NCI-H1436 (cell line): ENCODE measurements at places on chromosomes 7 and 10.

GRCh38 chr7:158473221-158473620 is 114.4 kb downstream of the PTPRN2 start:
- peak; percentile 58 for DNase-seq

DNA sequence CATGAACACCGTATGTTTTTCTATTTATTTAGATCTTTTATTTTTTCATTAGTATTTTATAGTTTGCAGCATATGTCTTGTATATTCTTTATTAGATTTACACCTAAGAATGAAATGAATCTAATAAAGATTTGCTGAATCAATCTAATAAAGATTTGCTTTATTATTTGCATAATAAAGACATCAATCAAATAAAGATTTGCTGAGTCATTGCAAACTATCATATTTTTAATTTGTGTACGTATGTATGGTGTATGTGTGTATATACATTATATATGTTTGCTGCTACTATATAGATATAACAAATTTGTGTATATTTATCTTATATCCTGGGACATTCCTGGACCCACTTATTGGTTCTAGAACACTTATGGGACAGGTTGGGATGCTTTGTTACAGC is 147.5 kb downstream of the PTN start:
- no peak for DNase-seq

DNA sequence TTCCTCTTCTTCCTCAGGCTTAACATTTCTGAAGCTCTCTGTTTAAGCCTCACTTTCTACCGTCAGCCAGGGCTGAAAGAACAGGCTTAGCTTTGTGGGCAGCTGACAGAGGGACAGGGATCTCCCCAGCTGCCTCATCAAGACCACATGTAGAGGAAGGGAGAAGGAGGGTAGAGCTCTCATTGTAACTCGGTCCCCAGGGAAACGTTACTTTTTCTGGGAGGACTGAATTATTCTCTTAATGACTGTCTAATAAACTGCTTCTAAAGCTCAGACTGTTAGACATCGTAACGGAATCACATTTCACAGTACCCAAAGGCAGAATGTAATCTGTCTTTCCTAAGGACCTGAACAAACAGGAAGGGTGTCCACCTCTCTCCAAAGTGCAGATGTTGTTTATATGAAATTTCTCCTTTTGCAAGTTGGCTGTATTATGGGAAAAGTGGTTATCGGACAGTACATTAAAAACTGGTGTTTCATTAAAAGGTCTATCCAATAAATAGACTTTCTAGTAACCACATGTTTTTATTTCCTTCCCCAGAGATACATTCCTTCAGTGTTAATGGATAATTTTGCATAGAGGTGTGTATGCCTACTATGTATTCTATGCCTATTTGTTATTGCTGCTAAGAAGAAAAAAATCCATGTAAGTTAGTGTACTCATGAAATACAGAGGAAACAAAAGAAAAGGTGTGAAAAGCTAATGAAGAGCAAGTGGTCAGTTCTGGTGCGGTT is 144.2 kb downstream of the CTTNBP2 start:
- no peak for DNase-seq

GRCh38 chr10:118403967-118404366 is 61.8 kb upstream of the FAM204A start:
- DNase-seq = no peak

- no peak for DNase-seq
These were observed 140.6 kb downstream of the ALOX5 start for GRCh38 chr10:45514291-45515270.

DNA sequence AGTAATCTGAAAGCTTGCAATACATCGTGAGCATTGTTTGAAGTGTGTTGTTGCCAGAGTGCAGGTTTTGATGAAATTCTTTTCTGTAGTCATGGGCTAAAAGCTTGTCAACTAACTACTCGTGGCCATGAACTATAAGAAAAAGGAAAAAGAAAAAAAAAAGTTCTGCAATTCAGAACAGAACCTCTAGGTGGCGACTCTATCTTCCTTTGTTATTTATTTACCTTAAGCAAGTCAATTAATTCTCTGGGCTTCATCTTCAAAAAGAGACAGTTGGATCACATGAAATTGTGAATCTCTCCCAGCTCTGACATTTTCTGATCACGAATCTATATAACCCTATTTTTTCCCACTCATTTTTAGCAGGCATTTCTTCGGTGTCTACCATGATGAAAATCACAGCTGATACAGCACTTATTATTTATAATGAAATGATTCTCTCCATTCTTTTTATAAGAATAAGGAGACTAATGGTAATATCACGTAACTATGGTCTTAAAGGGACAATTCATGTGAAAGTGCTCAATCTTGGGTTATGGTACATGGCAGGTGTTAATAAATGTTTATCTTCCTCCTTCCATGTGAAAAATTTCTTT is 18.8 kb downstream of the TMEM196 start:
- peak; percentile 25 for DNase-seq

- no peak for DNase-seq
These were observed 158.3 kb downstream of the TCF7L2 start for GRCh38 chr10:113108194-113108835.

DNA sequence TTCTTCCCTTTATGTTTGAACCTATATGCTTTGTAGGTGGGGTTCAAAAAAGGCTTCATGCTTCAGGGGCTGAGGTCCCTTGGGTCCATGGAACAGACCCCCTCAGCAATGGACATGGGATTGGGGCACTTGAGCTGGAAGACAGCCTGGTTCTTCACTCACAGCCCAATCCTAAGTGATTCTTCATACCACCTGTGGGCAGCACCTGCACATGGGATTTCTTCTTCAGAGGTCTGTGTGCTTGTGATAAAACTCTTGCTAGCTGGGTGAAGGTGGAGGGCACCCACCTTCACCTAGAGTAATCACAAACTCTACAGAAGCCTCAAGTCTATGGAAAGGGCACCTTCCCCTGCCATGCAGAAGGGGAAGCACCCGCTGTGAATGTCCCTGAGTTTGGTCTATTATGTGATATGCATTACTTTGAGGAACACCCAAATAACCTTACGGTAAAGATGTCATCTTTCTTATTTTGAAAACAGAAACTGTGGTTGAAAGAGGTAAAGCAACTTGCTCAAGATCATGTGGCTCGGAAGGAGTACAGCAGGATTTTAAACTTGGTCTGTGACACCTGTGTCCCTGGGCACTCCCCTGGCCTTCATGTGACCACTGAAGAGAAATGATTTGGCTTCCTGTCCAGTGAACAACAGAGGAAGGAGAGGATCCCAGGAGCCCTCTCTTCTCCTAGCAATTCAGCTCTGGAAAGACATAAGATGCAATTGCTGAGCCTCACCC is 469.5 kb upstream of the ZMIZ1 start:
- no peak for DNase-seq

DNA sequence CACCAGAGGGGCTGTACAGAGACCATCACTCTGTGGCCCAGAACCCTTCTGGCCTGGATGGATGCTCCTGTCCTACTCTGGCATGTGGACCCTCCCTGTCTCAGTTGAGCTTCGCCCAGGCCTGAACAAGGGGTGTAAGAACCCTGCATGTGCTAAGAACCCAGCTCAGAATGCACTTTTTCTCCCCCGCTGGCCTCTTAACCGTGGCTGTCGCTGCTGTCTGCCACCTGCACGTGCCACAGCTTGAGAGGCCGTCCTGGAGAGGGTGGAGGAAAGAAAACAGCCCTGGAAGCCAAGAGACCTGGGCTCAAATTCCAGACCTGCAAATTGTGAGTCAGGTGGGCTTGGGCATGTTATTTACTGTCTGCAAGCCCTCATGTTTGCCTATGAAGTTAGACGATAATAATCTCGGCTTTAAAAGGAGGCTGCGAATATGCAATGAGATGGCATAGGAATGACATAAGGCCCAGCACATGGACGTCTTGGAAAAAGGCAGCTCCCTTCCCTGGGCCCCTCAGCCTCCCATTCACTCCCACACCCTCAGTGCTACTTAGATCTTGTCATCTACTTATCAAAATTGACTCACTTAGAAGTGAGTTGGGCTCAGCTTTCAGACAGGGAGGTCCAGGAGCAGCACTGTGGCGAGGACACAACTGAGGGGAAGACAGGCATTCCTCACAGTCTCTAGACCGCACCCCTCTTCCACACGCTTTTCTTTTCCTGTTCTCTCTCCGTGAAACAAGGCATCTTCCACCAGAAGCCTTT is 31.4 kb downstream of the FIGNL1 start:
- DNase-seq = no peak

DNA sequence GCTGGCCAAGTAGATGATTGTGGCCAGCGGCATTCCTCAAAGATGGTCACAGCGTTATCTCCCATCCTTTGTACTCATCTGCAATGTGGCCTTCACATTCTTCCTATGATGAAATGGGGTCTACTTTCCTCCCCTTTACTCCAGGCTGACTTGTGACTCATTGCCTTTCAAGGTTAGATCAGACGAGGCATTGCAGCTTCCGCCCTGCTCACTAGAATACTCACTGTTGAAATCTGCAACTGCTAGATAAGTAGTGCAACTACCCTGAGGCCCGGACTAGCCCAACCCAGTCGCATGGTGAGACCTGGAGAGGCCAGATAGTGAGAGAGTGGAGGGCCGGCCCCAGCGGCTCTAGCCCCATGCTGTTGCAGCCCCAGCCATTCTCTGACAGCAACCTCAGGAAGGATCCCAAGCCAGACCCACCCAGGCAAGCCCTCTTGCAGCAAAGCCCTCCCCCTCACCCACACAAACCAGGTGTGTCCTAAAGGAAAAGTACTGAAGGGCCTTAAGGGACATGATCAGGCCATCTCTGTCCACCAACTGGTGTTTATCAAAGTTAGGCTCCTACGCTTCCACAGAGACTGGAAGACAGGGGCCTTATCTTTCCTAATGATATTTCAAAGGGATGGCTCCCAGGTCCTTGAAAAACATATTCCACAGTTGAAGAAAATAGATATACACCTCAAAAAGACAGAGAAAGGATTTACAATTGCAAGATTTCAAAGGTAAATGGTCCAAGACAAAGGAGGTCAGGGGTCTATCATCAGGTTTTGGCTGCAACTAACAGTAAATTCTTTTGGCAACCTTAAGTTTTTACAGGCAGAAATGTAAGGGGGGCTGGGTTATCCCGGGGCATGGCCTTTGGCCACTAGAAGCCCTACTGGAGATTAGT is 107.2 kb upstream of the TRIM24 start:
- DNase-seq = no peak

GRCh38 chr10:27355918-27356573 is 115.4 kb upstream of the ACBD5 start:
- no peak for DNase-seq

DNA sequence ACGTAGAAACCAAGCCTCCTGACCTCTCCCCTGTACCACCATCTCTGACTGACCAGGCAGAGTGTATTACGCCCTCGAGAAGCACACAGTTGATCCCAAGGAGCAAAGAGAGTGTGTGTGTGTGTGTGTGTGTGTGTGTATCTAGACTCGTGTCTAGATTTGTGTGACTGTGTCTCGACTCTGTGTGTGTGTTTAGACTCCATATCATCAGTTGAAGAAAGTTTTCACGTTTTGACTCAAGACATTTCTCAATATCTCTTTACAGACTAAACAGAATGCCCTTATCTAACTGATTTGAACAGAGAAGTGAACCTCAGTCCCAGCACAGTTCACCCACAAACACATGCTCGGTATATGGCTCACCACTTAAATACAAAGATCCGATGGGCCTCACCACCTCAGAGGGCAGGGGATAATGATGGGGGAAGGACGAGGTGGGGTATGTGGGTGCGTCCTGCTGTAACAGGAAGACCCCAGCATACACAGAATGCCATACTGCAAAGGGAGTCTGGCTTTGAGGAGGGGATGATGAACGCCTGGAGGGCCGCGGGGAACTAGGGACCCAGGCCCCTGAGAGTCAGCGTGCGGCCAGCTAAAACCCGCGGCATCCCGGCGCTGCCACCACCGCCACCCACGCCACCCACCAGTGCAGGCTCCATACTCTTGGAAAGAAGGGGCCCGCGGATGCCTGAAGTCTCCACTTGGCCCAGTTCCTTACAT is 780 bp downstream of the ALDH18A1 start:
- DNase-seq = no peak

GRCh38 chr10:13990946-13991345 is 339.8 kb downstream of the FRMD4A start:
- DNase-seq = no peak

GRCh38 chr10:20048161-20048560 is 231.9 kb downstream of the PLXDC2 start:
- no peak for DNase-seq

- no peak for DNase-seq
These were observed 55.8 kb downstream of the BICC1 start for GRCh38 chr10:58568428-58568935.

GRCh38 chr7:16753102-16753931 is at the start of gene TSPAN13:
TSPAN13 (plus strand) TSS chr7:16753755; CDS start chr7:16753968, 213 bp downstream.
- peak; percentile 89 for DNase-seq

DNA sequence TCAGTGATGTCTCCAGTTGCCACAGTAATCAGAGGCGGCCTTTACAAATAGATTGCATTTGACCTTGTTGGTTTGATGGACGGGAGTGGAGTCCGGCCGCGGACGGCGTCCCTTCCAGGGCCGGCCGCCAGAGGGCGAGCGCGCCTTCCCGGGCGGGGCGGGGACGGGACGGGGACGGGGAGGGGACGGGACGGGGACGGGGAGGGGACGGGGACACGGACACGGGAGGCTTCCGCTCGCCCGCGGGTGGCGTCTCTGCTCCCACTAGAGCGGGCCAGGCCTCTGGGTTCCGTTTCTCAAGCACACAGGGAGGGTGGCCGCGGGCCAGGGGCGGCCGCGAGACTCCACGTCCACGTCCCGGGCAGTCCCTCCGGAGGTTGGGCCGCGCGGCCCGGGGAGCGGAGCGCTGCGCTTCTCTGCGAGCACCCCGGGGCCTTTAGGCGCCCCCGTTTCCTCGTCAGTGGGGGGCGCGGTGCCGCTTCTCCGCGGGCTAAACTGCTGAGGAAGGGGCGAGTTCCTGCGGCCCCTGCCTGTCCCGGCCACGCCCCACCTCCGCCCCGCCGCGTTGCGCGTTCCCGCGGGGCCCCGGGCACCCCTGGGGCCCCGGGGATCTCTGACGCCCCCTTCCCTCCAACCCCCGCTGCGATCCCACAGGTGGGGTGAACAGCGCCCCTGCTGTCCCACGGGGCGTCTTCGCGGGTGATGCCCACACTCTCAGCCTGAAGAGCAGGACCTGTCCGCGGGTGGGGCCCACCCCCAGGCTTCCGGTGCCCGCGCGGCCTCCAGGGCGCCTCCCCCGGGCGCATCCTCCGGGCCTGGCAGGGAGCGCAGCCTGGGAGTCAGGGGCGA is 84.2 kb upstream of the MKI67 start:
- DNase-seq = no peak

DNA sequence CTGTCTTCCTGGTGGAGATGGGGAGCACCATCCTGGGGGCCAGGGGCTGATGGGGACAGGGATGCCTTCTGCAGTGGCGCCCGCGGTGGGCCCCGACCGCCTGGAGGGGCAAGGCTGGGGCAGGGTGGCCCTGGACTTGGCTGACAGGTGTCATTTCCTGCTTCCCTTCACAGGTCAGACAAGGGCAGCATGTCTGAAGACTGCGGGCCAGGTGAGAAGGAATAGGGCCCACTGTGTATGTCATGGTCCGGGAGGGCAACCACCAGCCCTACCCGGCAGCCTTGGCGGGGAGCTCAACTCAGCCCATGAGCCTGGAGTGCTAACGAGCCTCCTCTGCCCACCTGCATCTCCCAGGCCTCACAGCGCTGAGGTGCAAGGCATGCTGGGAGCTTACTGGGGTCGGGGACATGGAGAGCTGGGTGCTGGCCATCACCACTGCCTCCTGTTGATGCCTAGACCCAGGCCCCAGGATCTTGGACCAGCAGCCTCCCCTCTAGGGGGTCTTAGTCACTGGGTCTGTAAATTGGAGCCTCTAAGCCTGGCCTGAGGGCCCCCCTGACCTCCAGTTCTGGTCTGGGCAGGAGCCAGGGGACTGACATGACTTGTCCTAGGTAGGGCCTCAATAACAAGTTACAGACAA is 28.0 kb upstream of the SRRM3 start:
- no peak for DNase-seq
